Activated CD8-positive, alpha-beta memory T cell treated with anti-CD3 and anti-CD28 coated beads for 1 hour (primary cell): ENCODE measurements at places on chromosomes 4 and X.

DNA sequence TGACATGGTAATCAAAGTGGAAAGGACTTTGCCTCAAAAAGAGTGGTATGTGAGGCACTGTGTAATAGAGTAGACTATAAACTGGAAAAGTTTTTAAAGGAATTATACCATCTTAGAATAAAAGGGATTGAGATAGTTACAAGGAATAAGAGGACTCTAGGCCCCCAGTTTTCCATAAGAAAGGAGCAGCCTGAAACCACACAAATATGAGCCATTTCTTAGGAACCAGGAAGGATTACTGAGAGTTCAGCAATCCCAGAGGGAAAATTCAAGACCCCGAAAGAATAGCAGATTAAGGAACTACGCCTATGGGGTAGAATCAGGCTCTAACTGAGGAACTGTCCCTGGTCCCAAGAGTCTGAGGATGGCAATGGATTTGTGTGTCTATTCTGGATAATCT lies 1213.3 kb downstream of the C4orf33 start:
- DNase-seq: no peak

- no peak for DNase-seq
Observed at GRCh38 chr4:156999175-156999517, 27.5 kb upstream of the PDGFC start.

- no peak for DNase-seq
Observed at GRCh38 chr4:7166237-7166636, 26.1 kb upstream of the SORCS2 start.

DNA sequence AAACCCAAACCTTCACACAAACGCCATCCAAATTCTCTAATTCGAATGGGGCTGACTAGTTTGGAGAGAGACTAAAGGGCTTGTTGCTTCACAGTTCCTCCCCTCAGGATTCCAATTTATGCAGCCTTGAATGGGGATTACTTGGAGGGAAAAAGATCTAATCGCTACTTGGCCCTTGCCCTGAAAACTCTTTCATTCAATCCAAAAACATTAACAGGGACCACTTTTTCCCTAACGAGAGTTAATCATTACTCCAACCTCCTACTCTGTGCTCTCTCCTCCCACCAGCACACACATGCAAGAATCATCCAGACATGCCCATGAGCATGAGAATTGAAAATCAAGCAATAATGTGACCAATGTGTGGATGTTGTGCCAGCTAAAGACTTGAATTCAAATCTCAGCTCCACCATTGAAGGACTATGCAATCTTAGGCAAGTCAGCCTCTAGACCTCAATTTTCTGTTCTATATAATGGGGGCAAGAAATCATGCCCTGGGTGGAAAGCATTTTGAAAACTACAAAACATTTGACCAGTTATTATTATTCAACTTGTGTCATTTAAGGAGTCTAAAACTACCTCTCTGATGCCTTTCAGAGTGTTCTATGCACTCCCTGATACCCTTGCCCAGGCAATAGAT lies 34.3 kb upstream of the GPC3 start:
- DNase-seq: no peak

DNA sequence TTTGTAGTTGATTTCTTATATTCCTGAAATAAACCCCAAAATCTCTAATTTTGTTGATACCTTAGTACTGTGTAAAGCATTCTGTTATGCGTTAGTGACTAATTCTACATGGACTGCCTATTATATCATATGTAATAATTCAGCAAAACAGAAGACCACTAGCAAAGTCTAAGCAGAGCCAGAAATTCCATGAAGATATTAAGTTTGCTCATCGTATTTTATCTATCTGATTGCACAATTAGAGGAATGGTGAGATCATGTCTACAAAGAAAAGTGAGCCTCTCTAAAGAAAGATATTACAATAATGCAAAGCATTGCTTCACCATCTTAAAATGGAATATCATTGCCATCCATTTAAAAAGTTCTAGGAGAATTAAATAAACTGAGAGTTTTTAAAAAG lies 374.6 kb upstream of the SLC7A11 start:
- no peak for DNase-seq

- DNase-seq: no peak
Observed at GRCh38 chrX:125378770-125379169, 59.1 kb downstream of the TEX13C start.

GRCh38 chr4:168584321-168584771 lies 87.5 kb downstream of the PALLD start:
- DNase-seq: no peak

- DNase-seq: no peak
Observed at GRCh38 chr4:15100994-15101695, 98.9 kb downstream of the CPEB2 start.
